NCI-H2227 treated with DMSO at 0.1 percent for 48 hours (cell line): ENCODE measurements at places on chromosomes 16 and 17.

DNA sequence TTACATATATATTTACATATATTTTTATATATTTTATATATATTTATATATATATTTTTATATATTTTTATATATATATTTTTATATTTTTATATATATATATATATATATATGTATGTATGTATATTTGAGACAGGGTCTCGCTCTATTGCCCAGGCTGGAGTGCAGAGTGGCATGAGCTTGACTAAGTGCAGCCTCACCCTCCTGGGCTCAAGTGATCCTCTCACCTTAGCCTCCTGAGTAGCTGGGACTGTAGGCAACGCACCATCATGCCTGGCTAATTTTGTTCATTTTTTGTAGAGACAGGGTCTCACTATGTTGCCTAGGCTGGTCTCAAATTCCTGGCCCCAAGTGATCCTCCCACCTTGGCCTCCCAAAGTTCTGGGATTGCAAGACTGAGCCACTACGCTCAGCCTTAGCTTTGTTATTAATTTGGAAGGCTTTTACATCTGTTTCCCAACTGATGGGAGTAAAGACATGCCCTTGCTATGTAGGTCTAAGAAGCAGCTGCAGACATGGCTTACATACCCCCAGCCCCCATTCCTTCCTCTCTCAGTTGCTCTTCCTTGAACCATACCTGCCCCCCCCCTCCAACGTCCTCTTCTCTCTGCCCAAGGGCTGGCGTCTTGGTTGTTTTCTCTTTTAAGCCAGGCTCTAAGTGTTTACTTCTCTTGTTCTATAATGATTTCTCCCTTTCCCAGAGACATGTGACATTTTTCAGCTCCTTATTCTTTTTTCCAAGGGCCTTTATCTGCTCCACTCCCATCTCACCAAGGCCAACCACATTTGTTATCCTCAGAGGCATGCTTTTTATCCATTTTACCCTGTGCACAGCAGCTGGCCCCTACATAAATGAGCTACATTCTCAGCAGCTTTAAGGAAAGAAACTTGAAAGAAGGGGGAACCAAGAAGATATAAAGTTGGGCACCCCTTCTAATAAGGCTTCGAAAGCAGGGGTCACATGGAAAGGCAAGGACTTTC is 64.2 kb upstream of the ATF7IP2 start:
- no peak for DNase-seq

GRCh38 chr16:77790009-77790372 is 1.6 kb downstream of the VAT1L start:
- DNase-seq: no peak

- peak; percentile 79 for DNase-seq
Observed at GRCh38 chr17:45277216-45277849, 15.4 kb upstream of the SPATA32 start.

- peak; percentile 61 for DNase-seq
Observed at GRCh38 chr16:74998481-74999218, at the start of gene ZNRF1. TSS of gene ZNRF1 (plus strand) at chr16:74999024. CDS start at chr16:74999672, 648 bp downstream.

DNA sequence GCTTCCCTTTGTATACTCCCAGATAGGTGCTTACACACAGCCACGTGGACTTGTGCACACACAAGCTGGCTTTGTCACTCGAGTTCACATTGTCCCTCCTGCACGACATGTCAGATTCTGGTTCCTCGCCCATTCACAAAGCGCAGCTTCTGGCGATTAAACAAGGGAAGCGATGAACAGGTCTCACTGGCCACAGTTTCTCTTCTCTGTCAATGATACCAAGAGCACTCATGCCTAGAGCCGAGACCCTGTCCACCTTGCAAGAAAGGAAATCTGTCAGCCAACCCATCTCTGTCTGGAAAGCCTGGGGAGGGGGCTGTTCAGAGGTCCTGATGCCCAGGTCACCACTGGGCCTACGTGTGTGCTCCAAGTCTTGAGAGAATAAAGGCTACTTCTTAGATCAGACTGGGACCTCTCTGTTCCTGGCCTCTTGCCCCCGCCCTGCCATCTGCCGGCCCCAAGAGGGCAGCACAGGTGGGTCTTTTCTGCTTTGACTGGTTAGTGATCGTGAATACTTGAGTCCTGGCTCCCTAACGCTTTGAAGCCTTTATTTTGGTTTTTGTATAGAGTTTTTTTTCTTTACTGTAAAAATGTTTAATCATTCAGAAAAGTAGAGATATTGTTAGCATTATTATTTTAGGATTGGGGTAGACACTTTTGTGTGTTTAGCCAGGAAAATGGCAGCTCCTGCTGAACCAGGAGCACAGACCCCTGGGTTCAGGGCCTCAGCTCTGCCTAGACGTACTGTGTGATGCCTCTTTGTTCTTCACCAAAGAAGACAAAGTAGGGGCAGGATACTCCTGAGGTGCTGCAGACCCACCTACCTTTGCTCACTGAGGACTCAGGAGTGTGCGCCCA is 104.7 kb downstream of the MRM1 start:
- peak; percentile 51 for DNase-seq

DNA sequence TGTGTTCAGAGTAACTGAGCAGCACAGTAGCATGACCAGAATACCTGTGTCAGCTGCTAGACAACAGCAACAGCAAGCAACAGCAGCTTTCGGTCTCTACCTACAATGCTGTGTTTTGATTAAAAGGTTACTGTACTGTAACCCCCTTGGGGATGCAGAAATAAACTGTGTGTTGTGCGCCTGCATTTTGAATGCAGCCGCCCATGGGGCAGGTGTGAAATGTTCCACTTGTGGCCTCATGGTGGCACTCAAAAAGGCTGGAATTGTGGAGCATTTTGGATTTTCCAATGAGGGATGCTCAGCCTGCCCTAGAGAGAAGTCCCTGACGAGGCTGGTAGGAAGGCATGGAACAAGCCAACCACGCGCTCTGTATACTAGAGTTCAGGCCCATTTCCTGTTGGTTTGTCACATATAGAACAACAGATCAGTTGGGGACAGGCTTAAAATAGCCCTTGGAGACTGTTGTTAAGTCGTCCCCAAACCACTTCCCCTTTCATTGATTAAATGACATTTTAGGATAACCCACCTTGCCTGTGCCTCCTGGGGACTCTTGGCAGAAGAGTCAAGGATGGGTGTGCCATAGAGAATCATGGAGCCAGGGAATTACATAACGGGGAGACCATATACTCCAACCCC is 27.1 kb downstream of the SCPEP1 start:
- DNase-seq: no peak
